Prostate gland (tissue), 2 donors: ENCODE measurements at places on chromosomes 16 and 17. TPM values are rescaled to one million over a fixed set of nuclear protein-coding genes. Genes with fewer than 3 reads are reported as not detected.
A peak's percentile ranks its signal among the peaks of the same experiment; 100 is the strongest.

DNA sequence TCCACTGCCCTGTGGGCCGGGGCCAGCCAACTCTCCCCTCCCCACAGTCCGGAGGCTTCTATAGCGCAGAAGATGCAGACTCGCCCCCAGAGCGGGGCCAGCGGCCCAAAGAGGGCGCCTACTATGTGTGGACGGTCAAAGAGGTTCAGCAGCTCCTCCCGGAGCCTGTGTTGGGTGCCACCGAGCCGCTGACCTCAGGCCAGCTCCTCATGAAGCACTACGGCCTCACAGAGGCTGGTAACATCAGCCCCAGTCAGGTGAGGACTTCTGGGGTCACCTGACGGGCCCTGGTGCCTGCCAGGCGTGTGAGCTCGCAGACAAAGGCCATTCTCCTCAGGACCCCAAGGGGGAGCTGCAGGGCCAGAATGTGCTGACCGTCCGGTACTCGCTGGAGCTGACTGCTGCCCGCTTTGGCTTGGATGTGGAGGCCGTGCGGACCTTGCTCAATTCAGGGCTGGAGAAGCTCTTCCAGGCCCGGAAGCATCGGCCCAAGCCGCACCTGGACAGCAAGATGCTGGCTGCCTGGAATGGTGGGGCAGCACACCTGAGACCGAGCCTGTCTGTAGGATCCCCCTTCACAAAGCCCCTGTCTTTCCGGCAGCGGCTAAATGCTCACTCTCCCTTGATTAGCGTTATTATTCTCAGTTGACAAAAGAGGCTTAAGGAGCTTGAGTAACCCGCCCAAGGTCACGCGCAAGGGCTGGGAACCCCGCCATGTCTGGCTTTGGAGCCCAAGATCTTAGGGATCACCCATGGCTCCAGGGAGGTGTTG is 3.9 kb downstream of the SPATA20 start:
- DNase-seq, result peak; percentile 72

- DNase-seq, result no peak
Measured at GRCh38 chr16:67157892-67158635, 1.6 kb downstream of the TRADD start.

DNA sequence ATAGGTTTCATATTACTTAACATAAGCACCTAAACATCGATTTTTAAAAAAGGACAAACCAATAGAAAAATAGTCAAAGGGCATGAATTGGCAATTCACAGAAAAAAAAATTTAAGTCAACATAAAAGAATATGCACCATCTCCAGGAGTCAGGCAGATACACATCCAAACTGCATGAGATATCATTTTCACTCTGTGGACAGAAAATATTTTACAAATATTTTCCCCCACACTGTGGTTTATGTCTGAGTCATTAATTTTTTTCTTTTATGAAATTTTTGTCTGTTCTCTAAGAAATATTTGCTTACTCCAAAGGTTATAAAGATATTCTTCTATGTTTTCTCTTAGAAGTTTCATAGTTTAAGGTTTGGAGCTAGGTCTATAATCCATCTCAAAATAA is 74.4 kb upstream of the DNAH17 start:
- no peak for DNase-seq

DNA sequence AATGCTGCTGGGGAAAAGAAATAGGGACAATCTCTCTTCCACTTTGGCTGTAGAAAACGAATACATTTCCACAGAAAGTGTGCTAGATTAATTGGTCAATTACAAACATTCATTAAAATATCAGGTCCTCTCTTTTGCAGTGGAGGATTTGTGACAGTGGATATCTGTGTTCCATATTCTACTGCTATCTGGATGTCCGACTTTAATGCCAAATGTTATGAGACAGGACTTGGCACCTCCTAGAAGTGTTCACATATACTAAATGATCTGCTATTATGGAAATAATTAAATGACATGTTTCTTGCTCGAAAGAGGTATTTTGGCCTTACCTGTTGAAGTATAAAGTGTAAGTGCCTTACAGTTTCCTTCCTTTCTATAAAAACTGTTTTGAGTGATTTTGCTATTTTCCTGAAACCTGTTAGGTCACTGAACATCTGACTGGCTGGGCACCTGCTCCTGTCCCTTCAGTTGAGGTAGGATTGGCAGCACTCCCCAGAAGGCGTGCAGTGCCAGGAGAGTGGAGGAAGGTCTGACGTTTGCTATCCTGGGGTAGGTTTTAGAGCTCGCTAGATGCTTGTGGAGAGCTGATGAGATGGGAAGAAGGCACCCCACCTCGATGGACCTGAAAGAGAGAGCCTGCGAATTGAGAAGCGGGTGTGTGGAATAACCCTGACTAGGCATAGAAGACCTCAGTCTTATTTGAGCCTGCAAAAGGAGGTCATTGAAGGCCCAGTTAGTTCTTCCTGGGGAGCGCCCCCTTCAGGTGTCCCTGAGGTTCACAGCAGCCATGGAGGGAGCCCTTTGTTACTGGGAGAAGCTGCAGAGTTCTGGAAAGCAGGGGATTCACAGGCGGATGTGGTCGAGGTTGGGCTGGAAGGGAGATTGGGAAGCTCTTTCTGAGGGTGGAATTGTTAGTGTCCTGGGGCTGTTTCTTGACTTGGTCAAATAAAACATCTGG is 159.4 kb upstream of the ZNF267 start:
- DNase-seq, result no peak

DNA sequence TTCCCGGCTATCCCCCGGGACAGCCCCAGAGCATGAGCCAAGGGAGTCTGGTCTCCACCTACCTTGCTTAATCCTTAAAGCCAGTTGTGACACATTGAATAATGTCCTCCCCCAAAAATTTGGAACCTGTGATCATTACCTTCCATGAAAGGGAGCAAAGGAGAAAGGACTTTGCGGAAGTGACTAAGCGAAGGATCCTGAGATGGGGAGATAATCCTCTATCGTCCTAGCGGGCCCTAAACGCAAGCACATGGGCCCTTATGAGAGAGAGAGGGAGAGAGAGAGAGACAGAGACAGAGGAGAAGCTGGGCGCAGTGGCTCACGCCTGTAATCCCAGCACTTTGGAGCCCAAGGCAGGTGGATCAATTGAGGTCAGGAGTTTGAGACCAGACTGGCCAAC is 9.5 kb downstream of the SPPL2C start:
- no peak for DNase-seq

DNA sequence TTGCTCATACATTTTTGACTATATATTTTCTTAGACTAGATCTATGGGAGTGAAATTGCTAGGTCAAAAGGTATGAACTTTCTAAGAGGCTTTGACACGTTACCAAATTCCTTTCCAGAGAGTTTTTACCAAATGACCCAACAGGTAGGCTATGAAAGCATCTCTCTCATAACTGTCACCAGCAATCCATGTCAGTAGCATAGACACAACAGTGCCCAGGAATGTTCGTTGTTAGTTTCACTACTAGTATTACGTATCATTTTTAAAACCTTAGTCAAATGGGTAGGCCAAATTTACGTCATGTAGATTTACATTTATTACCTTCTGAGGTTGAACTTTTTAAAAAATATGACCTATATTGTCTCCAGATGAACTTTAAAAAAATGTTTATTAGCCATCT is 66.8 kb downstream of the MARCHF10 start:
- no peak for DNase-seq

- DNase-seq, result no peak
Measured at GRCh38 chr16:27465483-27465879, 63.5 kb downstream of the IL21R start.

DNA sequence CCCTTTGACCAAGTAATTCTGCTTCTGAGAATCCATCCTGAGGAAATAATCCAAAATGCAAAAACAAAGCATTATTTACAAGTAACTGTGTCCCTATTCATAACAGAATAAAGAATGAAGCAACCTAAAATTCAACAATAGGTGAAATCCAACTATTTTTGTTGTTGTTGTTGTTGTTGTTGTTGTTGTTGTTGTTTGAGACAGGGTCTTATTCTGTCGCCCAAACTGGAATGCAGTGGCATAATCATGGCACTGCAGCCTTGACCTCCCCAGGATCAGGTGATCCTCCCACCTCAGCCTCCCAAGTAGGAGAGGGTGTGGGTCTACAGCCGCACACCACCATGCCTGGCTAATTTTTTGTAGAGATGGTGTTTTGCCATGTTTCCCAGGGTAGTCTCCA is 75.9 kb upstream of the MTMR4 start:
- no peak for DNase-seq

DNA sequence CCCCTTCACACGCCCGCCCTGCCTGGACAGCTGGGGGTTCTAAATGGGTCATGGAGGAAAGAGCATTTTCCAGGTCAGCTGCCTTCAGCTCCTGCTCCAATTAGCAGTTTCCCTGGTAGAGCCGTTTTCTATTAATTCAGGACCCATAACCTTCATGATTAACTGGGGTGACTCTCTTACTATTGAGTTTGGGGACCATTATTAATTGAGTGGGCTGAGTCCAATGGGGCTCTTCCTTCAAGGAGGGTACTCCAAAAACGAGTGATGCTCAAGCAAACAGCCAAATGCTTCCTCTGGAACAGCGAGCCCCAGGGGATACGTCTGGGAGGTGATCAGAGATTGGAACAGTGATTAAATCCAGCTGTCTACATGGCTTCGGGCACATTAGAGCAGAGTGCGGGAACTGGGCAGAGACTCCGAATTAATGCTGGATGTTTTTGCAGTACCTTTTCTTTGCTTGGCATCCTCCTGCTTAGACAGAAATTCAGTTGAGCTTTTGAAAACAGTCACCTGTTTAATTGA is 68.1 kb upstream of the CACNG3 start:
- no peak for DNase-seq

- DNase-seq, result no peak
Measured at GRCh38 chr17:78694805-78695531, 87.1 kb downstream of the CYTH1 start.

DNA sequence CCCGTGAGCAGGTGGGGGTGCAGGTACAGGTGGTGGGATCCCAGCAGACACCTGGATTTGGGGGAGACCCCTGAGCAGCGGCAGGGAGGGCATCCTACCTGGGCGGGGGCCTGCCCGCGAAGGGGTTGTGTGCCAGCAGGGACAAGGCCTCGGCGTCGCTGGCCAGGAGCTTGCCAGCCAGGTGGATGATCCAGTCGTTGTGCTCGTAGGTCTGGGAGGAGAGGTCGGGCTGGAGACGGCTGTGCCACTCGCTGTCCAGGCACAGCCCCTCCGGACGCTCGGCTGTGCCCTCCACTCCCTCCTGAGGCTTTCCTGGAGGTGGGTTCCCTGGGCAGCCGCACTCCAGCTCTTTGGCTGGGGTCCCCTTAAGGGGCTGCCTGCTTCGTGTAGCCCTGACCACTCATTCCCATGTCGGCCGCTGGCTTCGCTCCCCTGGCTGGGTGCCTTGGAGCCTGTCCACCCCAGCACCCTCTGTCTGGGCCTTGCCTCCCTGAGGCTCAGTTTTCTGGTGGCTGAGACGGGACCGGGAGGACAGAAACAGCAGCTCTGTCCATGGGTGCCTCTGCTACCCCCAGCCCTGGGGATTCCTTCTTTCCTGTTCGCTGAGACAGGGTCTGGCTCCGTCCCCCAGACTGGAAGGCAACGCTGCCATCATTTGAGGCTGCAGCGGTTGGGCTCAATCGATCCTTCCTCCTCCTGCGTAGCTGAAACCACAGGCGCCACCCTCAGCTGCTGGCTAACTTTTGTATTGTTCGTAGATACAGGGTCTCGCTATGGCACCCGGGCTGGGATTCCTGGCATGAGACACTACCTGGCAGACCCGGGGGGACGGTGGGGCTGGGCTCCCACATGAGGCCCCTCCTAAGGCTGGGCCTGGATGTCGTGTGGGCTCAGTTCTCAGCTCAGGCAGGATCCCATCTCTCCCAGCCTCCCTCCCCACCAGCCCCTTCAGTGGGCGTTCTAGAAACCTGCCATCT is 68.6 kb upstream of the GNG13 start:
- DNase-seq, result no peak

GRCh38 chr17:55433029-55433628 is 11.5 kb upstream of the MMD start:
- DNase-seq, result peak; percentile 78

DNA sequence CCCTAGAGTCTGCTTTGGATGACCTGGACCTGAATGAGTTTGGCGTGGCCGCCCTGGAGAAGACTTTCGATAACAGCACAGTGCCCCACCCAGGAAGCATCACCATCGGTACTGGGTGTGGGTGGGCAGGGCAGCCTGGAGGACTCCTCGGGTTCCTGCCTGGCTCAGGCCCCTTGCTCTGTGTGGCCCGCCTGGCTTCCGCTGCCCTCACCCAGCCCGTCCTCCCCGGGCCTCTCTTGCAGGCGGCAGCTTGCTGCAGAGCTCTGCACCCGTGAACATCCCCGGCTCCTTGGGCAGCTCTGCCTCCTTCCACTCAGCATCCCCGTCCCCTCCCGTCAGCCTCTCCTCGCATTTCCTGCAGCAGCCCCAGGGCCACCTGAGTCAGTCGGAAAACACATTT is 24.5 kb downstream of the UNC13D start:
- no peak for DNase-seq

GRCh38 chr17:77566151-77566550 is 392.4 kb upstream of the TNRC6C start:
- DNase-seq, result no peak

- no peak for DNase-seq
Measured at GRCh38 chr16:17302620-17303019, 168.1 kb downstream of the XYLT1 start.

GRCh38 chr16:19831678-19832077 is 53.0 kb downstream of the GPRC5B start:
- no peak for DNase-seq

- DNase-seq, result no peak
Measured at GRCh38 chr17:62164747-62165722, 100.0 kb upstream of the MED13 start.

Gene CALB2
- total RNA-seq, result 6.9 TPM

Gene KRTAP4-5
- not detected for total RNA-seq

Gene SLC46A1
- total RNA-seq, result 20.1 TPM

Gene CDH11
- total RNA-seq, result 70.5 TPM

Gene C16orf46
- 3.9 TPM for total RNA-seq

Gene CTF1
- total RNA-seq, result 9.8 TPM

Gene RAB37
- total RNA-seq, result 2.2 TPM

Gene FGF11
- 4.2 TPM for total RNA-seq

Gene GPR179
- 0.40 TPM for total RNA-seq
